Activated CD8-positive, alpha-beta T cell treated with anti-CD3 and anti-CD28 coated beads for 36 hours (primary cell): ENCODE measurements at places on chromosomes 13 and 19. TPM values are rescaled to one million over a fixed set of nuclear protein-coding genes. Genes with fewer than 3 reads are reported as not detected.

GRCh38 chr13:27476943-27477703 lies 26.8 kb upstream of the MTIF3 start:
- DNase-seq, result no peak

DNA sequence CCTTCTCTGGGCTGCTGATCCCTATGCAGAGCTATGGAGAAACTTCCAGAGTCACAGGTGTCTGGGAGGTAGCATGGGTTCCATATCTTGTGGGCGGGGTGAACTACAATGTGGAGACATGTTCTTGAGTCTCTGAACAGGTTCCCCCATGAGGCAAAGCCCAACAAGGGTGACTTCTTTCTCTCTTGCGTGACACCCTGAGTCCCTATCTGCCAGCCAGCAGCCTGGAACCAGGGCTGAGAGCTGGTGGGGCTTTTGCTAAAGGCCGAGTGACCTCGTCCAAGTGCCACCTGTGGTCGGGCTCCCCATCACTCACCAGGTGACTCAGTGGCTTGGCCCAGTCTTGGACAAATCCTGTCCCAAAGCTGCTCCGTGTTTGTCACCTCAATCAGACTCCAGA lies 88.0 kb upstream of the ZNF536 start:
- DNase-seq, result no peak

- DNase-seq, result no peak
These were observed 73.2 kb upstream of the MLNR start for GRCh38 chr13:49146950-49147355.

GRCh38 chr19:10805758-10806247 lies 30.2 kb downstream of the TMED1 start:
- no peak for DNase-seq

DNA sequence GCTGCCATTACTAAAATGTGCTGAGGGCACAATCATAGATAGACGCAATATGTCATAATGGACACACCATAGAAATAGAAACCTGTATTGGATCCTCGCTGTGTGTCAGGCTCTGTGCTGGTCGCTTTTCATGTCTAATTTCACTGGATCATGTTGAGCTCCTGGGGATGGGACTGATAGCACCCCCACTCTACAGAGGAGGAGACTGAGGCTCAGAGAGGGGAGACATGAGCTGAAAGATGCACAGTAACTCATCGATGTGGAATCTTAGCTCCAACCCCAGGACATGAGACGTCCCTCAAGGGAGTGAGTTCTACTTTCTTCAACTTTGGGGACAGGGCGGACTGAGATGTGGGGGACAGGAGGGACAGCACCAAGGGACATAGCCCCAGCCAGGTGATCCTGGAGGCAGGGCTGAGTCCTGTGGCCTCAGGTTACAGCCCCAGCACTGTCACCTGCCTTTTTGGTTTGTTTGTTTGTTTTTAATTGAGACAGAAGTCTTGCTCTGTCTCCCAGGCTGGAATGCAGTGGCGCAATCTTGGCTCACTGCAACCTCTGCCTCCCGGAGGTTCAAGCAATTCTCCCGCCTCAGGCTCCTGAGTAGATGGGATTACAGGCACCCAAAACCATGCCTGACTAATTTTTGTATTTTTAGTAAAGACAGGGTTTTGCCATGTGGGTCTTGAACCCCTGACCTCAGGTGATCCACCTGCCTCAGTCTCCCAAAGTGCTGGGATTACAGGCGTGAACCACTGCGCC lies 6.6 kb upstream of the GIPC1 start:
- no peak for DNase-seq

Gene DPF1
- 1.0 TPM for total RNA-seq
